ENCODE measurements at places on chromosomes 13 and 19. TPM values are rescaled to one million over a fixed set of nuclear protein-coding genes. Genes with fewer than 3 reads are reported as not detected.

- DNase-seq = no peak
These were observed 19.5 kb upstream of the SPRY2 start for GRCh38 chr13:80360453-80360800.

GRCh38 chr13:38381890-38382289 is 32.2 kb downstream of the UFM1 start:
- no peak for DNase-seq

DNA sequence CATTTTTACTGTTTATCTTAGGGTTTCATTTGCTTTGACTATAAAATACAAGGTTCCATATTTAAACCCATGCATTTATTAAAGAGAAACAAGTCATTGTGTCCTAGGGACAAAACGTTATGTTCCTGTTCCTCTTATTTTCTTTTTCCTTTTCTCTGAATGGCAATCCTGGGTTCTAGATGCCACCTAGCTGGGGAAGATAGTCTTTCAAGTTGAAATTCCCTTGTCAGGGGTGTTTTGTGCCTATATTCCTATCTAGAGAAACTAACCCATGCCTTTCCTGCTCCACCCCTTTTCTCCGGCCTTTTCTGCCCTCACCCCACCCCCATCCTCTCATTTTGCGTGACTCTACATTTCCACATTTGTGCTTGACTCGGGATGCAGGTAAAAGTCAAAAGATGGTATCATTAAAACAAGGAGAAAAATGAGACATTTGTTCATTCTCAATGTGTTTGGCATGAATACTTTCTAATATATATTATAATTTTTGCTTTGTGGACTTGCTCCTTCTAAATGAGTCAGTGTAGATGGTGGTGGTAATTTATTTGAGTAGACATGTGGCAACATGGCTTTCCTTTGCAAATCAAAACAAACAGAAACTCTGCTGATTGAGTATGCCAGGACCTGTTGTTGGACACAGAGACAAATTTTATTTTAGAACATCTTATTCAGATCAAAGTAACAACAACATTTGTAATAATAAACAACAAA is 26.8 kb upstream of the STARD13 start:
- DNase-seq = no peak

GRCh38 chr19:31666126-31666525 is 316.9 kb upstream of the TSHZ3 start:
- DNase-seq = no peak

- no peak for DNase-seq
These were observed 4.2 kb downstream of the KLK3 start for GRCh38 chr19:50858886-50859285.

DNA sequence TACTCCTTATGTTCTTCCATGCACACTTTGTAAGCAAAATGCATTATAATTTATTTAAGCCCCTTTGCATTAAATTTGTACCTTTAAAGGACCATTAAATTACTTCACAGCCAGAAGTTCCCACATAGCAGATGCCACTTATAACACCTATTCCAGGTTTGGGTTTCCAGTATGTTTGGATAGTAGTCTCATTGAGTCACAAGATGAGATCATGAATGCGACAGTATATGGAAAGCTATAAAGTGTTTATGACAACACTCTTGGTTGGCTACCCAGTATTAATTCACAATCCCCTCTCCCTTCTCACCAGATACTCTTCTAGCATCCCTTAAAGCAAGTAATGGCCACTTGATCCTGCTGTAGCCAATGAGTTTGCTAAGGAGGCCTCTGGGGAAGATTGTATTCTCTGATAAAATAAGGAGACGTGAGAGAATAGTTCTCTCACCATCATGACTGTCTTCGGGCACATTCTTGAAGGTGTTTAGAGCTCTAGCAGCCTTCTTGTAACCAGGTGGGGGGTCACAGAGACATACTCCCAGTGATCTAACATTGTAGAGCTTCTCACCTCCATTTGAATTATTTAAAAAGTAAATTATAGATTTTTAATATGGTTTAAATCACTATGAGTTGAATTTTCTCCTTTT is 2.8 kb upstream of the LHFPL6 start:
- DNase-seq = no peak

GRCh38 chr13:71814806-71815360 is 52.1 kb downstream of the DACH1 start:
- DNase-seq = no peak

DNA sequence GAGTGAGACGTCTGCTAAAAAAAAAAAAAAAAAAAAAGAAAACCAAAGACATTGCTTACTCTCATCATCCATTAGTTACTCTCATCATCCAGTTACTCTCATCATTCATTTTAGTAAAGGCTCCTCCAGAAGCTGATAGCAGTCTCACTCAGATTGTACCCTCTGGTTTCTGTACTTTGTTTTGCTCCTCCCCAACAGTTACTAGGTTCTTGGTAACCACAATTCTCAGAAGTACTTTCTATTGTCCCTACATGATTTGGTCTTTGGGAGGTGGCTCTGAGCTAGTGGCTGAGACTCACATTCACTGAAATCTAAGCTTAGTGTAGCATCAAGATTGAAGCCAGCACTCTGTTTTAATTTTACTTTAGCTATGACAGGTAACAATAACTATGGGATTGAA is 14.3 kb downstream of the ERICH4 start:
- DNase-seq = no peak

- DNase-seq = no peak
These were observed 119.4 kb downstream of the DIAPH3 start for GRCh38 chr13:60044321-60044720.

Gene PDX1
- polyA plus RNA-seq = not detected

Gene ETV2
- polyA plus RNA-seq = 3.1 TPM

Gene PTGER1
- polyA plus RNA-seq = 5.8 TPM

Gene OVOL3
- polyA plus RNA-seq = 0.16 TPM

Gene KANK3
- polyA plus RNA-seq = 7.8 TPM

Gene ZNF57
- polyA plus RNA-seq = 10.0 TPM

Gene ZNF610
- 15.1 TPM for polyA plus RNA-seq

Gene RINL
- 9.2 TPM for polyA plus RNA-seq

Gene AZU1
- polyA plus RNA-seq = 1.7 TPM

Measured in right renal pelvis (tissue), 4 donors.